ENCODE measurements at places on chromosomes 2 and 18. TPM values are rescaled to one million over a fixed set of nuclear protein-coding genes. Genes with fewer than 3 reads are reported as not detected.

DNA sequence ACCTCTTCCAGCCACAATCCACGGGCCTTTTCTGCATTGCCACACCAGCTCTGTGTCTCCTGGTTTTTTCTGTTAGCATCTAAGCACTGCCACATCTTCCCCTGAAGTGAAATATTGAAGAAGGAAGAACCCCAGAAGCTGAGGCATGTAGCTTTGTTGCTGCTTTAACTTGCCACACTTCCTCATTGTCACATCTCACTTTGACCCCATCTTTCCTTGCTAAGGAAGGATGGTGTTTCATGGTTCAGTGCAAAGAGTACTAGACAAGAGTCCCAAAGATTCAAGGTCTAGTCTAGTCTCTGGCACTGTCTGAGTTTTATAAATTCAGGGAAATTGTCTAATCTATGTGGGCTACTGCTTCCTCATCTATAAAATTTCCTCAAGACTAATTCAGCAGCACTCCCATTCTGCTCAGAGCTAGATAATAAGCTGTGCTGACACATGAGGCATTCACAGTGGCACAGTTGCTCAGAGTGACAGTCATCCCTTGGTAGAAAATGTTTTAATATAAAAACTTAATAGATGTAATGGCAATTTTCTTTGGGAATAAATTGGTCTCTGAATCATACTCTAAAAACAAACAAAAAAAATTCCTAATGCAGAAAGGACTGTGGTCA is 483.0 kb upstream of the ID2 start:
- no peak for DNase-seq

DNA sequence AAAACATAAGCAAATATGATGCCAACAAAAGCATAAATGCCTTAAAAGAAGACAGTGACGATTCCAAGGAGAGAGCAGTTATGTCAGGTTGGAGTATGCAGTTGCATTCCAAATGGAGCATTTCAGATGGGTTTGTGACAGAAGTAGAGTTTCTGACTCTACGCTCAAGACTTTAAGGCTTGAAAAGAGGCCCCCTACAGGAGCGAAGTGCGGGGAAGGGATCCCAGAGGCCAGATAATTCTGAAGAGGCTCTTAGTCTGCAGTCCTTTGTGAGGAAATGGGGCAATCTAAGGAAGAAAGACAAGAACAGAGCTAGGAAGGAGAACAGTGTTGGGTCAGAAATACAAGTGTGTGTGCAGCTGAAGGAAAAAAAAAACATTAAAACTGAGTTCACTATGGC is 95.5 kb downstream of the ZNF521 start:
- no peak for DNase-seq

The CXCR4 gene
- total RNA-seq: 2.0 TPM

DNA sequence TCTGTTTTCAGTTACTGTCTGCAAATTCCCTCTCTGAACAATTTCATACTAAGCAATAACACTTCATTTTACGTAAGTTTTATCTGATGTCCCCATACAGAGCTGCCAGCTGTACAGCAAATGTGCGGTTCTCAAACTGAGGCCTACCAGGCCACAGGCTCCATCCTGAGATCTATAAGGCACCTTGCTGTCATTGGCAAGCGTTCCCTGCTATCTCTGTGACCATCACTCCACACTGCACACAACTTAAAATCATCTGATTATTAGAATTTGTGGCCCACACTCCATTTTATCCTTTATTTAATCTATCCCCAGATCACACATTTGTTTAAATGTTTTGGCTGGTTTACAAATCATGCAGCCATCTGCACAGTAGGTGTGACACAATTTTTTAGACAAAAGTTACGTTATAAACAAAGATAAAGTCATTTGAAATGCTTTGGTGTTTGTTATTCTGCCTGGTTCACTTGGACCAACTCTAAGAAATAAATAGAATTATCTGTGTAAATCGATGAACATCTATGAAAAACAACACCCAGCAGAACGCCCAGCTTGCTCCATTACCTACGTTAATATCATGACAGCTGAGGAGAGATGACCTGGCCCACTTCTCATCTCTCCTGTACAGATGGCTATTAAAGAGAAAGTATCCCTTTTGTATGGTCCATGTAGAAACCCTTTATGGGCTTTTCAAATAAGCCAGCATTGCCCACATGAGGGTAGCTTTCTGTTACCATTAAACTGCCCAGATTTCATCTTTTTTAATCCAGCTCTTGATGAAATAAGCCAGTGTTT is 162.4 kb downstream of the ZNF521 start:
- DNase-seq: no peak

The OXER1 gene
- total RNA-seq: not detected

The NEURL3 gene
- not detected for total RNA-seq

DNA sequence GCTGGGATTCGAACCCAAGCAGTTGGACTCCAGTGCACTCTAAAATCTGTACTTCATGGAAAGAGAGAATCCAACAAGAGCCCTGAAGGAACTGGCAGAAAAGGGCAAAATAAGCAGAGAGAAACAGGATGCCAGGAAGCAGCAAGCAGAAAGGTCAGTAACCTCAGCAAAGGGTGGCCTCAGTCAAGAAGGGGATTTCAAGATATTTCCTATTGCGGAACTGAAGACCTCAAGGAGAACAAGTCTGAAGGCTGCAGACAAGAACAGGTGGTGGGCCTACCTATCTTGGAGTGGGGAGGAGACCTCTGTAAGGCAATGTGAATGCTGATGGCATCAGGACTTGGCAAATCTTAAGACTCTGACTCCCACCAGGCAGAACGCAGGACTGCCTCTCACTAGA is 20.1 kb upstream of the MREG start:
- no peak for DNase-seq

DNA sequence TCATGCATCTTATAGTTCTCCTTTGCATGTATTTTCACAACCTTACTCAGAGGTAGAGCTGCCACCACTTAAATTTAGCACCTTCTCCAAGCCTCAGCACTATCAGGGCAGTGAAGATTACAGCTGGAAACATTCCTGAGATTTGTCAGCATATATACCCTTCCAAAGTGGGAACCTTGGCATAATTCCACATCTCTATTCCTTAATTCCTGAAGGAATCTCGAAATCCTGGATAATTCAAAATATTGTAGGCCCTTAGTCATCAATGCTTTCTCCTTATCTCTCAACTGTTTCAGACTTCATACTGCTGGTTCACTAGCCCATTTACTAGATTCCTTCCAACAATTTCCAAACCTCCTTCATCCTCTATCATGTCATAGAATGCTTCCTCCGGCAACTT is 87.4 kb downstream of the ITSN2 start:
- DNase-seq: no peak

The NTSR2 gene
- not detected for total RNA-seq

DNA sequence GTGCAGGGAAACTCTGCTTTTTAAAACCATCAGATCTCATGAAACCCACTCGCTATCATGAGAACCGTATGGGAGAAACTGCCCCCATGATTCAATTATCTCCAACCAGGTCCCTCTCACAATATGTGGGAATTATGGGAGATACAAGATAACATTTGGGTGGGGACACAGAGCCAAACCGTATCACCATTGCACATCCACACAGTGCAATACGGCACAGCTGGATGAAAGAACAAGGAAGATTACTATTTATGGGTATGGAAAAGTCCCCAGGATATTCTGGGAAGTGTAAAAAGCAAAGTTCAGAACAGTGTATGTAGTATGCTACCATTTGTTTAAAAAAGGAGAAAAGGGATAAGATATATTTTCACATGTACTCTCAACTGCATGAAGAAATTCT is 290.1 kb downstream of the PIK3C3 start:
- no peak for DNase-seq

GRCh38 chr2:129799036-129799958 is 180.2 kb upstream of the RAB6C start:
- no peak for DNase-seq

The C2orf81 gene
- 1.4 TPM for total RNA-seq

The HOXD13 gene
- total RNA-seq: not detected

The RTP5 gene
- total RNA-seq: not detected

The MAB21L4 gene
- total RNA-seq: 0.75 TPM

DNA sequence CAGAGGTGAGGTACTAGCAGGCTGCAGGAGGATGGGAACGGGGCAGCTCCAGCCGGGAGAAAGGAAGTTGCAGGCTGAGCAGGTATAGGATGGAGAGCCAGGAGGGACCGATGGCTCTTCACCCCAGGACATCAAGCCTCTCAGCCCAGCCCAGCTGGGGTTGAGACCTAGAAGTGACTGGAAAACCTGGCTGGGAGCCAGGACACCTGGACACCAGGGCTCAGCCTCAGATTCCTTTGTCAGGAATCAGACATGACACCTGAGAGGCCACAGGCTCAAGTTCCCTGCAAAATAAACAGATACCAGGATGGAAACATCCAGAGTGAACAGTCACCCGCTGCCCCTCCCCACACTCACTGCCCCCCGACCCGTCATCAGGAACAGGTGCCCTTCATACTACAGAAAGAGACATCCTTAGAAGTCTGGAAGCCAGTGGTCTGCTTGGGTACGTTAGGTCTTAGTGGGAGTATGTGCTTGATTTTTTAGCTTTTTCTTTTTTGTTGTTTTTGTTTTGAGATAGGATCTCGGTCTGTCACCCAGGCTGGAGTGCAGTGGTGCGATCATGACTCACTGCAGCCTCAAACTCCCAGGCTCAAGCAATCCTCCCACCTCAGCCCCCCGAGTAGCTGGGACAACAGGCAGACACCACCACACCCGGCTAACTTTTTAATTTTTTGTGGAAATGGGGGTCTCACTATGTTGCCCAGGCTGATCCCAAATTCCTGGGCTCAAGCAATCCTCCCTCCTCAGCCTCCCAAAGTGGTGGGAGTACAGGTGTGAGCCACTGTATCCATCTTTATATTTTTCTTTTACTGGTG is 95.7 kb upstream of the STPG4 start:
- DNase-seq: no peak

DNA sequence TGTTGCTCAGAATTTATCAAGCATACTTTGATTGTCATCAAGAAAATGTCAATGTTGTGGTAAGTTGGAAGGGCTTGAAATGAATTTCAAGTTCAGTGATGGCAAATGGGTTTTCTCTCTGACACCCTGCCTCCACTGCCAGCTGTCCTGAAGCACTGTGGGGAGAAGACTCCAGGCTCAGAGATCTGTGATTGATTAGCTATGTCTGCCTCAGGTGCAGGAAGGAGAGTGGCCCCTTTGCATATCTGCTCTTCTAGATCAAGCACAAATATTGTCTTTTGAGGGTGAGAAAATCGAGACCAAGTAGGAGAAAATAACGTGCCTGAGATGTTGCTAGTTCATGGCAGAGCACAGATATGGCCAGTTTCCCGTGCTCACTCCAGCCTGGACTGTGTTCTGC is 178.8 kb upstream of the GLI2 start:
- DNase-seq: no peak

The ATOH8 gene
- 12.5 TPM for total RNA-seq

The SAG gene
- total RNA-seq: not detected

The BIN1 gene
- total RNA-seq: 15.6 TPM

GRCh38 chr2:11100130-11100529 is 55.1 kb upstream of the SLC66A3 start:
- DNase-seq: no peak

The UGT1A6 gene
- not detected for total RNA-seq

DNA sequence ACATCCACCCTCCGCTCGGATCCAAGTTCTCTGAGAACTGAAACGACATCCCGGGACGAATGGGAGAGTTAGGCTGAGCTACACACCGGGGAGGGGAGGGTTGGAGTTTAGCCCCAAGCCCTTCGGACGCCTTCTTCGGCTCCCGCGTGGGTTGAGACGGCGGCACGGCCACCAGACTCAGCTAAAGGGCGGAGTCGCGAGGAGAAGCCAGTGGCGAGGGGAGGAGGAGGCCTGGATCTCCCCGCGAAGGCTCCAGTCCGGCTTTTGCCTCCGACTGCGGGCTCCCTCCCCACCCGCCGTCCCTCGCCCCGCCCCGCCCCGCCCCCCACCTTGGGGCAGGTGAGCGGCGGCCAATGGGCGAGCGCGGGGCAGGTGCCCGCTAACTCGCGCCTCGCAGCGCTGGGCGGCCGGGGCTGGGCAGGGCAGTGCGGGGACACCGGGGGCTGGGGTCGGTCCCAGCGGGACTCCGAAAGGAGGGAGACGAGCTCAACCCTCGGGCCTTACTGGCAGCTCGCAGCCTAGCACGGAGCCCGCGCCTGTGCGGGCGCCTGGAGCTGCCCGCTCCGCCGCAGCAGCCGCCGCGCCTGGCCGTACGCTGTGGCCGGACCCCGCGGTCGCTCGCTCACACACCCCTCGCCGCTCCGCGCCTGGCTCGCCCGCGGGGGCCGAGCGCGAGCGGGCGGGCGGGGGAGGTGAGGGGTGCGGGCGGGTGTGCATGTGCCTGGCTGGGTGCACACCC is at the start of gene EMX1:
Gene EMX1 (plus strand): TSS at position 382 of the 739 bp plus-strand sequence. CDS start 334 bp downstream, at position 716.
- DNase-seq: no peak
